ENCODE measurements at places on chromosomes 4 and X.

DNA sequence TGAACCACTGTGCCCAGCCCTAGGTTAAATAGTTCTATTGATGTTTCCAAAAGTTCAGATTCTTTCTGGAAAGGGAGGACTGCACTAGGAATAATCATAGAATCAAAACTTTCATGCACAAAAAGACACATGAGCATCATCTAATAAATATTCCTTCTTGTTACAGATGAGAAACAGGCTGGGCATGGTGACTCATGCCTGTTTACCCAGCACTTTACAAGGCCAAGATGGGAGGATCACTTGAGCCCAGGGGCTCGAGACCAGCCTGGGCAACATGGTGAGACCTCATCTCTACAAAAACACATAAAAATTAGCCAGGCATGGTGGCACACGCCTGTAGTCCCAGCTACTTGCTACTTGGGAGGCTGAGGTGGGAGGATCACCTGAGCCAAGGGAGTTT, 27.7 kb downstream of the LARP7 start:
- no peak for DNase-seq

DNA sequence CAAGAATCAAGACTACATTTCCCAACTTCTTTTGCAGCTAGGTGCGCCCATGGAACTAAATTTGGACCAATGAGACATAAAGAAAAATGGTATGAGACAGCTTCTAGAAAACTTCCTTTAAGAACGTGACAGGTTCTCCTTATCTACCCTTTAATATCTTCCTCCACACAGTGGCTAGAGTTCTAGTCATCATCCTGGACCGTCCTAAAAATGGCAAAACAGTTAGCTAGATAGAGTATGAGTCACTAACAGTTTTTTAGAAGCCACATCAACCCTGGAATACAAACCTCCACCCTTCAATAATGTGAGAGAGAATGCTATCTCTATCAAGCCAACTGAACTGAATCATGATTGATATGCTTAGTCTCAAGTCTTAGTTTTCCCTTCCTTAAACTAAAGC, 267.9 kb upstream of the SLC7A11 start:
- DNase-seq: no peak

DNA sequence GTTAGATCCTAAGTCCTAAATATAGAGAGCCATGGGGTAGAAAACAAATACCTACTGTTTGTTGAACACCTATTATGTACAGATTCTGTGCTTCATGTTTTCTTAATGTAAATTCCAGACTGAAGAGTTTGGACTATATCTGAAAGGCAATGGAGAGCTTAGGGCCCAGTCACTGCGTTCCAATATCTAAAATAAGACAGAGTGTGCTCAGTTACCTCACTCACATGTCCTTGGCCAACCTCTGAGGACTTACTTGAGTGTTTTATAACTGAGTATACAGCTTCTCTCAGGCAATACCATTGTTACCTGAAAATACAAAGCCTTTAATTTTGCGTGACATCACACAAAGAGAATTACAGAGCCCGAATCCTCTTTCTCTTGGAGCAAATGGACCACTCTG, 53.2 kb downstream of the GRIA3 start:
- no peak for DNase-seq

DNA sequence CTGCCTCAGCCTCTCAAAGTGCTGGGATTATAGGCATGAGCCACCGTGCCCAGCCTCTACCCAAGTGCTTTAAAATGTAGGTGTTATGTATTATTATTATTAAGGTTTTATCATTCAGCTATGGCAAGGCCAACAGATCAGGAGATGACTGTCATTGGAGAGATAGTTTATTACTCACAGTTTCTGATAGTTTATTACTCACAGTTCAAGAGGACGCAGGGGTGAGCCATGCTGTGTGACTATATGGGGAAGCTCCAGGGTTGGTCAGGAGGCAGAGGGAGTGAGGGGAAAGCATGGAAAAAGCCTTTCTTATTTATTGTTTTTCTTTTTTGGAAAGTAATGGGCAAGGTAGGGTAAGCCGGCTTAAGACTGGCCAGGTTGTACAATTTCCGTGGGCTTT, 25.4 kb upstream of the ARSD start:
- DNase-seq: no peak

GRCh38 chr4:185092535-185093197, 50.4 kb upstream of the SLC25A4 start:
- DNase-seq: no peak

GRCh38 chr4:145545031-145545430, 63.4 kb downstream of the SMAD1 start:
- no peak for DNase-seq

- DNase-seq: no peak
Measured at GRCh38 chr4:14827111-14827510, 175.2 kb upstream of the CPEB2 start.

DNA sequence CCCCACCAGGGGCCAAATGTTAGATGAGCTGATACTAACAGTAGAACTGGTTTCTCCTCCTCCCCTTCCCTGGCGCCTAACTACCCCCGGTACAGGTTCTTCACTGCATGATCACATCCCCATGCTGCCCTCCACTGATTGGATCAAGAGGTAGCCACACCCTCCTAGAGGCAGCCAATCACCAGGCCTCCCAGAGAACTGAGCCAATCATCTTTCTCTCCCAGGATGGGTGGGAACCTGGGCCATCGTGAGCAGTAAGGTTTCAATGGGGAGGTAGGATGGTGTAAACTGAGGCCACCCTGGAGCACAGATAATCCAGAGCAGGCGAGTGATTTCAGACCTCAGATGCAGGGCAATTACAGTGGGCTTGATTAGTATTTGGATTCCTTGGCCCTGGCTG, 64.2 kb downstream of the PPP2R2C start:
- DNase-seq: no peak

- no peak for DNase-seq
Measured at GRCh38 chrX:118459494-118459893, 36.1 kb upstream of the DOCK11 start.

- DNase-seq: no peak
Measured at GRCh38 chr4:73869130-73870055, at the start of gene CXCL1. CXCL1 (plus strand) TSS chr4:73869393; CDS start chr4:73869471, 78 bp downstream.

GRCh38 chr4:133149932-133150471, 908 bp downstream of the PCDH10 start:
- DNase-seq: no peak

DNA sequence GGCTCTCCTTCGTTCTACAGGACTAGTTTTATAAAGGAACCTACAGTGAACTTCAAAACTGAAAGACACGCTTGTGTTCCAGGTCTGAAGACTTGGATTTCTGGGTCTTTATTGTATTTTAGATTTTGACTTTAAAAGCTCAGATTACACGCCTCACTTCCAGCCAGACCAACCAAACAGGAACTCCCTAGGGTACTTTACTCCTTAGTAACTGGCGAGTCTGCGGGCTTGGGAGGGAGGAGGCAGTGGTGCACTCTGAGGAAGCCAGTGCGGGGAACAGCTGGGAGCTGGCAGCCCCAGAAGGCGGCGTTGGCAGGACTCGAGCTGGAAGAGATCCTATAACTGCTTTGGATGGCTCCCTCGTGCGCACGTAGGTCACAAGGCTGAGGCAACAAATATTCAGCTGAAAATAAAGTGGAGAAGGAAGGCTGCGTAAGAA, 391 bp upstream of the PHKA1 start:
- DNase-seq: no peak

DNA sequence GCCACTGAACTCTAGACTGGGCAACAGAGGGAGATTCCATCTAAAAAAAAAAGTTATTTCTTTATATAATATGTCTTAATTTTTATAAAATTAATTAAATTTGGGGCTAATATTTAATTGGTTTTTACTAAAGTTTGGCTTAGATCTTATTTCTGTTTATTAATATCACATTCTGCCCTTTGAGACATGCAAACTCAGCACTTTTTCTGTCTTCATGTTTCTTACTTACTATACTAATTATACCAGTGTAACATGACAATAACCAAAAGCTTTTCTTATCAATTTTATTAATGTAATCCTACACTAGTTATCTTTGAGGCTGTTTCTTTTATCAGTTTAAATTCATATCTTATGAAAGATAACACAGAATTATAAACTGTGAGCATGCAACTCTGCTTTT, 475.9 kb upstream of the GRID2 start:
- DNase-seq: no peak

- no peak for DNase-seq
Measured at GRCh38 chr4:186144946-186145569, 40.6 kb downstream of the FAM149A start.

DNA sequence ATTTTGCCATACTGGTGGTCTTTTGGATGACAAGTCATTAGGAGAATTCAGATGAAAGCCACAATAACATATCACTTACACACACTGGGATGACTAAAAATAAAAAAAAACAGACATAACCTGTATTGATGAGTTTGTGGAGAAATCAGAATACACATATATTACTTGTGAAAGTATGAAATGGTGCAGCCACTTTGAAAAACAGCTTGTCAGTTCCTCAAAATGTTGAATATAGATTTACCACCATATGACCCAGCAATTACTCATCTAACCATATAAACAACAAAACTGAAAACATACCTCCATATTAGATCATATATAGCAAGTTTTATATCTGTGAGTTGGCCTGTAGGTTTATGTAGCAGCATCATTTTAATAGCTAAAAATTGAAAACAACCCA, 608.7 kb downstream of the TLL1 start:
- DNase-seq: no peak

DNA sequence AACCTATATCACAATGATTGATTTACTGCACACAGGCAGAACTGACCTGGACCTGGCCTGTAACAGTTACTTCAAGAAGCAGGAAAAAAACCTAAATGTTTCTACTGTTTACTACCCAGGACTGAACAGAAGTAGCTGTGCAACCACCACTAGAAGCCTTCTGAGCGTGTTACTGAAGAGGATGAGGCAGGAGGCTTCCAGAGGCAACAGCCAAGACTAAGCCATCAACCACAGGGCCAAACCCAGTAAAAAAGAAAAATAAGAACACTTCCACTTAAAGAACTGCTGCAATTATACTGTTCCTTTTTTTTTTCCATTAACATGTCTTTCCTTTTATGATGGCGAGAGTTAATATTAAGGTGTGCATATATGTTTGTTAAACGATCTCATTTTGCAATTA, 29.4 kb upstream of the TTC29 start:
- DNase-seq: no peak

DNA sequence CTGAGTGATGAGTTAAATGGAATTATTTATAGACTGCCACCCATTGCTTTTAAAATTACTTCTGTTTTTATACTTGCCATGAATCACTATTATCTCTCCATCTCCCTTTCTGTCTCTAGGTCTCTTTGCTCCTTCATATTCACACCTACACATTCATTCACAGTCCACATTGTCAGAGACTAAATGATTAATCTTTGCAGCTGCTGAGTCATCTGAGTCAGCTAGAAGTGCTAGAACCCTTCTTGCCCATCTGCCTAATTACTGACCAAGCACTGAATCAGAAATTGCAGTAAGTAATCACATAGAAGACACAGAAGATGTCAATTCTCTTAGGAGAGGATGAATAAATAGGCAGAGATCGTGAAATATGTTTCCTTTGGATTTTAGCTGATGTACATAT, 31.6 kb upstream of the RPS6KA6 start:
- no peak for DNase-seq

DNA sequence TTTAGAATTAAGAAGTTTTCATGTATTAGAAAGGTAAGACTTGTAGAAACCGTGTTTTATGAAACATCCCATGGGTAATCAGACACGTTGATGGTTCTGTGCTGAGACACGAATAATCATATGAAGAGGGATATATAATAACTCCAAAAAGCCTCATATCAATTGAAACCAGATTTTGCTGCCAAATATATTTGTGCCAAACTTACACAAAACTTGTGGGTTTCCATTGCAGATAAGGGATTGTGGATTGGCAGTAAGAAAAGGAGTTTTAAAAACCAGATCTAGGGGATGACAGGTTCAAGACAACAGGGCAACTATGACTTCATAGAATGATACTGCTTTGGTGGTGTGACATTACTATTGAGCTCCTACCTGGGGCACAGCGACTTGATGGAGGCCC, 616.1 kb downstream of the BCOR start:
- no peak for DNase-seq

DNA sequence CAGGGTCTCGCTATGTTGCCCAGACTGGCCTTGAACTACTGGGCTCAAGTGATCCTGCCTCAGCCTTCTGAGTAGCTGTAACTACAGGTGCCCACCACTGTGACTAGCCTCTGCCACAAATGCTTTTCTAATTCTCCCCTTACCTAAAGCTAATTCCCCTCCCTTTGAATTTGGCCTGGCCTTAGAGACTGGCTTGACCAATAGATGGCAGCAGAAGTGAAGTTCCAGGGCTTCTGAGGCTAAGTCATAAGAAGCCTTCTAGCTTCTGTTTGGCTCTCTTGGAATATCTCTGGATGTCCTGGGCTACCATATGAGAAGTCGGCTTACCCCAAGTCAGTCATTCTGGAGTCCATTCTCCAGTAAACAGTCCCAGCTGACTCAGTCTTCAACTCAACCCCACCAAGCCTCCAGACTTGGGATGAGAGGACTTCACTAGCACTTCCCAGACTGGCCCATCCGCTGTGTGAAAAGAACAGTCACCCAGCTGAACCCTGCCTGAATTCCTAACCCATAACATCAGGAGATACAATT, 61.0 kb downstream of the HPRT1 start:
- DNase-seq: no peak

GRCh38 chr4:126470862-126471261, 1156.1 kb downstream of the FAT4 start:
- no peak for DNase-seq

- DNase-seq: no peak
Measured at GRCh38 chr4:120105472-120105871, 38.8 kb upstream of the MAD2L1 start.

DNA sequence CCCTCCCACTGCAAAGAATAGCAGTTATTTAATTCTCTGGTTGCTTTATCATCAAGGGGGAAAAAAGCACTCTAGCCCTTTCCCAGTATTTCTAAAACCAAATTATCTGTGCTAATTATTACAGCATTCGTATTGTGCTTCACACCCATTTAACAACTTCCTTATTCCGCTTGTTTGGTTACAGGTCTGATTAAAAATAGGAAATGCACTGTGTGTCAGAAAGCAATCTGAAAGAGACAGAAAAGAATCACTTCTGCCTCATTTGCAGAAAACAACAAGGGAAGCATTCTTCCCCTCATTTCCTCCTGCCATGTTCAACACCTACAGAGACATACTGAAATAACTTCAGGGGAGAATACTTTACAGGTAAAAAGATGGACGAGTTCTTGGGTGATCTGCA, 114.9 kb upstream of the MAP3K15 start:
- no peak for DNase-seq

DNA sequence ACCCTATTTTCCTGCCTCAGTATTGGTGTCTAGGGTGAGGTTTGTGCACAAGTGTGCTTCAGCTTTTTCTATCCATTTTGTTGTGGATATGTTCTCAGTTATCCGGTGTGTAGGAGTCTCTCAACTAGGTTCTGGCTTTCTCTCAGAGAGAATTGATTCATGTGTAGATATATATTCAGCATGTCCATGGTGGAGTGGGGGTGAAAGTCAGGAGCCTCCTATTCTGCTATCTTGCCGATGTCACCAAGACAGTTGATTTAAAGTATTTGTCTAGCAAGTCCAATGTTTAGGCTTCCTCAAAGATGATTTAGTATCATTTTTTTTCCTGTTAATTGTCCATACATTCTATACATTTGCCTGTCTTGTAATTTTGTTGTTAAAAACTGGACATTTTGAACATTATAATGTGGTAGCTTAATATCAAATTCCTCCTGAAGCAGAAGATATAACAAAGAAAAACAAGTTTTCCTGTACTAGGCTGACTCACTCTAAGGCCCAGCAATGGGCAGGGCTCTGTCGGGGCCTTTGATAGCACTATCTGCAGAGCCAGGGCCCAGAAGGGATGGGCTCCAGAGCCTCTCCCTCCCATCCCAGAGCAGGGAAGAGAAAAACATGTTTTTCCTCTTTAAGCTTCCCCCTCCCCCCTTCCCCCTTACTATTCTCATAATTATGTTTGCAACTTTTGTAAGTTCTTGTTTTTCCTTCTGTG, 37.6 kb downstream of the GLUD2 start:
- DNase-seq: no peak

Data from effector CD8-positive, alpha-beta T cell (primary cell).